ENCODE measurements at places on chromosomes 13 and 19.

GRCh38 chr19:46299004-46299509 lies 2.2 kb downstream of the HIF3A start:
- no peak for DNase-seq

- DNase-seq: no peak
Observed at GRCh38 chr13:51747438-51748434, 56.2 kb downstream of the DHRS12 start.

- DNase-seq: no peak
Observed at GRCh38 chr13:20441056-20441455, 84.6 kb downstream of the CRYL1 start.

DNA sequence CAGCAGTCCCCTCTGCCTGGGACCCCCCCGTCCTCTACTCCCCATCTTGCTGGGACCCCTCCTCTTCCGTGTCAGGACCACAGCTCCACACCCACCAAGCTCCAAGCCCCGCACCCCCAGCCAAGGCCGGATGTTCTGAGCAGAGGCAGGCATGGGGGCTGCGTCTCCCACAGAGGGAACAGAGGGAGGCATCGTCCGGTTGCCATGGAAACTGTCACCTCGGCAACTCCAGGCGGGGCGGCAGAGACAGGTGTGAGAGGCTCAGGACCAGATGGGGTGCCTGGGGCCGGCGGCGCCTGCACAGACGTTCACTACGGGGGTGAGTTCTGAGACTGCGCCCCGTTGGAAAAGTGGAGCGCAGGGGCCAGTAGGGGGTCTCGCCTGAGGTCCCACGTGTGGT lies 5.4 kb downstream of the RNU6-9 start:
- no peak for DNase-seq

GRCh38 chr19:48484247-48484893 lies 15.2 kb downstream of the CYTH2 start:
- no peak for DNase-seq

DNA sequence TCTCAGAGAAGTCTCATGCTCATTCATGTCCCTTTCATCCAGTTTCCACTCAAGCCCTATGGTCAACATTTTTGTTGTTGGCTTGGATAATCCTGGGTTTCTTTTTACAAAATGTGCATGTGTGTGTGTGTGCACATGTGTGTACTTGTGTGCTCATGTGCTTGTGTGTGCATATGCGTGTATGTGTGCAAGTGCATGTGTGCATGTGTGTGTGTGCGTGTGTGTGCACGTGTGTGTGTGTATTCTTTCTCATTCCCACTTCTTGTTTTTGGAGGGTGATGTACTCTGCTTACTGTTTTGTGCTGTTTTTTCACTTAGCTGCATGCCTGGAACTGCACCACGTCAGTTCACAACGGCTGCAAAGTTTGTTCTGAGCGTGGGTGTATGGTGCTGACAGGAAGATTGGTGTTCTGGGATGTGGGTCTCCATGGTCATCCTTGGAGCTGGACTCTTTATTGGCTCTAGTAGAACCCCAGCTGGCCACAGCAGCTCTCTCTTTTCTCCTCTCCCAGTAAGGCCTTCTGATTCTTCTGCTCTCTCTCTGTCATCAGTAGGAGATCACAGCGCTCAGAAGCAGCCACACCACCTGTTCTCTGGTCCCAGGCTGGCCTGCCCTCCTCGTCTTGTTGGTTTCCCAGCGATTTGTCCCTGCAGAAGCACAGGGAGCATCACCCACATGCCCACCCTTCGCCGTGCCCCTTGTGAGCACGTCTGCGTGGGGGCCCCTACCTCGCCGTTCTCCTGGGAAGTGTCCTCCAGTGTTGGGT lies 60.8 kb downstream of the SOX1 start:
- DNase-seq: no peak

DNA sequence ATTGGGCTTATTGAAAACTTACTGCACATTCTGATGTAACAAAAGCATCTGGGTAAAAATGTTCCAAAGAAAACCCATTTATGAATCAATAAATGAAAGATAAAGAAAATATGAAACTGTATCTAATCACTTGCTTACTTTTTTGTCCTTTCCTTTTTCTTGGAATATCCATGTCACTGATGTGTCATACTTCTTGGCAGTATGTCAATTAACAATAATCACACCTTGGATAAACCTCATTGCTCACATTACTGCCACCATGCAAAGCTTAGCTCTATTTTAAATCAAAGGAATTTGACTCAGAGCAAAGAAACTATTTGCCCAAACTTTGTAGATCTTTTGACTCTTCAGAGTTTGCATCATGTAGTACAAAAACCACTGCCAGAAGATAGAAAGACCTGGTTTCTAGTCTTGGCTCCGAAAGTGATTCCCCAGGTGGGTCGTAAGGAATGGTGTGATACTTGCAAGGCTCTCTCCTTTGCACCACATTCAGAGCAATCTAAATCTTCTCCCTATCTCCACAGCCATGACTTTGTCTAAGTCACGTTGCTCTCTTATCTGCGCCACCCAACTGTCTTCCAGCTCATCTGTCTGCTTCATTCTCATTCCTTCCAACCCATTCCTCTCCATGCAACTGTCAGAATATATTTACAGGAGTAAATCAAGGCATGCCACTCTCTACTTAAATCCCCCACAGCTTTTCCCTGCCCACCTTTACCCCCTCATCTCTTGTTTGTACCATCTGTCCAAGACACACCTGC lies 311.9 kb downstream of the COG6 start:
- no peak for DNase-seq
